Stimulated activated CD4-positive, alpha-beta T cell treated with anti-CD3 and anti-CD28 coated beads, Interleukin-2, amount 100 ng/mL, for 48 hours (primary cell): ENCODE measurements at places on chromosomes 3 and 15.

- no peak for DNase-seq
Measured at GRCh38 chr3:71910108-71910507, 125.2 kb upstream of the PROK2 start.

GRCh38 chr15:32668942-32669341 is 27.4 kb downstream of the SCG5 start:
- no peak for DNase-seq

DNA sequence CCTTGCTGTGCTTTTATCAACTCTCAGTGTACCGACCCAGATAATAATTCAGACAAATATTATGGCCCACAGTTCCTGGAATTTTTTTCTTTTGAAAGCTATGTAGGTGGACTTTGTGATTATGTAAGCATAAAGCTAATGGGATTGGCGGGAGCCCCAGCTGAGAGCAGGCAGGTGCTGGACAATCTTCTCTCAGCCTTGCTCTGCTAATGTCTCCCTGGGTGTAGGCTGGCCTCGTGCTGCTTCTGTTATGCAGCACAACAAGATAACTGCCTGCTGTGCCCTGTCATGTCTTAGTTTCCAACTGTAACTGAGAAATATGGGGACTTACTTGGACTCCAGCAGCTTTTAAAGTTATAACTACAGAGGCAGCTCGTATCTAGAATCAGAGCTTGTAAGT is 415.0 kb downstream of the PDCD6IP start:
- no peak for DNase-seq

- DNase-seq, result no peak
Measured at GRCh38 chr3:45498532-45498931, 96.0 kb upstream of the LIMD1 start.

DNA sequence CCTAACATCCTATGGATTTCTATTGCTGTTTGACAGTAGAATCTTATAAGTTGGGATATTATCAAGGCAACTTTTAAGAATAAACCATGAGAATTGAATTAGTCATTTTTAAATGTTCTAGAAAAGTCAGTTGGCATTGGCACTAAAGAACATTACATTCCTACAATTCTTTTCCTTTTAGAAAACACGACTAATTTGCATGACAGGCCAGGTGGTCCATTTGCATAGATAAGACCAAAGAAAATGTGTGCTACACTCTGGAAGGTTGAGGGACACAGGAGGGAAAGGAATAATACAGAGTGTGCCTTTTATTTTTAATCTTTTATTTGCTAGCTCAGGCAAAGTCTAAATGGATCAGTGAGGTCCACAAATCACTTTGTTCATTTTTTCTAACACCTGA is 962.3 kb downstream of the EPHA3 start:
- no peak for DNase-seq

DNA sequence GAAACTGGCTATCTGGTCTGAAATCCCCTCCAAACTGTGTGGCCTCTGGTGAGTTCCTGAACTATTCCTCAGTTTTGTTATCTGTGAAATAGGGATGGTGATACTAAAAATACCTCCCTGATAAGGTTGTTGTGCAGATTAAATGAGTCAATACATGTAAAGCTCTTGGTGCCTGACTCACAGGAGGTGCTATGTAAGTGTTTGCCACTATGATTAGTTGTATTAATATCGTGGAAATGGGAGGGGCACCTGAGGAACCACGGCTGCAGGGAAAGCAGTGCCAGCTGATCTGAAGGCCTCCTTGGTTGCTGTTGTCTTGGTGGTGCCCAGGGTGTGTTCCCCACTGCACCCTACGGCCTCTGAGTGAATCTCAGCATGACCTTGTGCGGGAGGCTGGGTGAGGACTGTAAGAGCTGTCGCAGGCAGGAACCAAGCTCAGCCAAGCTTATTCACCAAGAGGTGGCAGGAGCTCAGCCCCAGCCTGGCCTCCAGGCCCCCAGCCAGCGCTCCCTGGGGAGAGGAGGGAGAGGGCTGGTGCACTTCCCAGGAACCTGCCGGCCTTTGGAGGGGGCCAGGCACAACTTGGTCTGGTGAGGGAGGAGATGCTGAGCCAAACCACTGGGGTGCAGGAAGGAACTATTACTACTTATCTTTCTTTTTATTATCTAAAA is 44.8 kb upstream of the CCDC174 start:
- no peak for DNase-seq

- DNase-seq, result peak; percentile 23
Measured at GRCh38 chr15:78195735-78196201, 38.6 kb downstream of the ACSBG1 start.

DNA sequence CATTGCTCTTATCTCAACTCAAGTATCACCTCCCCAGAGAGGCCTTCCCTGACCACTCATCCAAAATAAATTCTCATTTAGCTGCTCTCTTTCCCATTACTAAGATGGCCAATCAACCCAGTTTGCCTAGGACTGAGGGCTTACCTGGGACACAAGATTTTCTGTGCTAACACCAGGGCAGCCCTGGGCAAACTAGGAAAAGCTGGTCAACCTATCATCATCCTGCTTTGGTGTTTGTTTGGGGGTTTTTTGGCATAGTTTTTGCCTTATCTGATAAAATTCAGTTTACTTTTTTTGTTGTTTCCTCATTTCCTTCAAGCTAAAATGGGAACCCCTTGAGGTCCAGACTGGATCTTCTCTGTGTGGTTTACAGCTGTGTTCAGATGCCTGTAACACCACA is 131.4 kb upstream of the NR2F2 start:
- DNase-seq, result no peak

DNA sequence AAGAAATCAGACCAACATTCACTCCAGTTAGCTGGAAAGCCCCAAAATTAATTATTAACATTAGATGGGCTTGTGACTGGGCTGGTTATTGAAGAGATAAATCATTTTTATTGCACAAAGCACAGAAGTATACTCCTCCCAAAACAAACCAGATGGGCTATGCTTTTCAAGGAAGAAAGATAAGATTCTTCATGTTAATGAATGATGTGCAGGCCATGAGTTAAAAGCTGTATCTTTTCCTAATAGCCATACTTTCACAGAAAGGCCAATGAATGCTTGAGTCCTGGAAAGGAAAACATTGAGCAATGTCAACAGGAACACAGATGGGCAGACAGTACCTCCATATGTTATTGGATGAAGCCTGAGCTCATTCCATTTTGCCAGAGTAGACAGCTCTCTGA is 55.4 kb downstream of the OCA2 start:
- DNase-seq, result no peak

DNA sequence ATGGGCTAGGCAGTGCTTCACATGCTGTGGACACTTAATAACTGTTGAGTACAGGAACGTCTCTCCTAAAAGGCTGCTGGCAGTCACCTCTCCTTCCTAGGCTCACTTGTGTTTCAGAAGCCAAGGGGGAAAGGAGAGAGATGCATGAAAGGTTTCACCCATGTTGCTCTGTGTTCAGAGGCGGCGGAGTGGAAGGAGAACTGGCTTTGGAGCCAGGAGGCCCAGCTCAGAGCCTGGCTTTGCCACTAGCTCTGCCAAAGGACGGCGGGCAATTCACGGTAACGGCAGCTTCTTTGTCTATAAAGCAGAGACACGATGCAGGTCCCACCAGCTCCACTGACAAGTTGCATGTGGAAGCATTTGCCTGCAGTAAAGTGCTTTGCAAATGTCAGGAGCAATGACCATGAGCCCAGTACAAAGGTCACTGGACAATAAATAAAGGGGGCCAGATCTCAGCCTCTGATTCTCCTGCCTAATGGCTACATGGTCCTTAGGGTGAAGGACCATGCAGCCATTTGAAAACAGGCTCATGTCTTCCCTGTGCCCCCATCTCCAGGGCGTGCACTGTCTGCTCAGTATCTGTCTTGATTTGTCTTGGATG is 171.7 kb upstream of the TLE3 start:
- DNase-seq, result no peak

DNA sequence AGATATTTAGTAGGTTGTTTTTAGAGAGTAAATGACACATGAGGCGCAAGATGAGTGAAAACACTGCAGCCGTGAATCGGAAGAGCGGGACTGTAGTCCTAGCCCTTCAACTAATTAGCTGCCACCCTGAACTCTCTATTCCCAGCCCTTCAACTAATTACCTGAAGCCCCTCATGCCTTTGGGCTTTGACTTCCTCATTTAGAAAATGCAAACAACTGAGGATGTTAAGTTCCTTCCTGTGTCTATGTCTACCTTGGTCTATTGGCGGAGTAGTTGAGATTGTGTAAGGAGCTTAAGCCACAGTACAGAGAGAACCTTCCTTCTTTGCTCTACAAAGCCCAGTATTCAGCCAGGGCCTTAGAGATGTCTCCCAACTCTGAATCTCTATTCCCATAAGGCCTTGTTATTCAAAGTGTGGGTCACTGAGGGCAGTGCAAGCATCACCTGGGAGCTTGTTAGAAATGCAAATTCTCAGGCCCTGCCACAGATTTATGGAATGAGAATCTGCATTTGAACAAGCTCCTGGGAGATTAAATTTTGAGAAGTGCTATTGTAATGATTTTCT is 71.8 kb upstream of the SCN5A start:
- DNase-seq, result no peak

GRCh38 chr3:130939753-130940152 is 45.9 kb downstream of the ATP2C1 start:
- no peak for DNase-seq

DNA sequence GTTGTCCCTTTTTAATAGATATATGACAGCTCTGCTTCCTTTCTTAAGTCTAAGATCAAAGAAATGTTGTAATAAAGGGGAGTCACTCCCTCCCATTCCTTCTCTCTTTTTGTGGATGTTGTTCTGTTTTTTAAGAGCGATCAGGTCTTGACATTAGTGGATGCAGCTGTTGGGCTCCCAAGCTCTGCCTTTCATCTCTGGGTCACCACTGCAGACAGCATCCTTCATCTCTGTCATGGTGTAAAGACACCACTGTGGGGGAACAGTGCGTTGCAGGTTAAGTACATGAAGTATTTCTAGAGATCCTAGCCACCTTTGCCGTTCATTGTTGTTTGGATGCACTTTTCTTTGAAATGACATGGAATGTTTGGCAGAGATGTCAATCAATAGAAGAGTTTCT is 17.7 kb downstream of the FNDC3B start:
- no peak for DNase-seq

DNA sequence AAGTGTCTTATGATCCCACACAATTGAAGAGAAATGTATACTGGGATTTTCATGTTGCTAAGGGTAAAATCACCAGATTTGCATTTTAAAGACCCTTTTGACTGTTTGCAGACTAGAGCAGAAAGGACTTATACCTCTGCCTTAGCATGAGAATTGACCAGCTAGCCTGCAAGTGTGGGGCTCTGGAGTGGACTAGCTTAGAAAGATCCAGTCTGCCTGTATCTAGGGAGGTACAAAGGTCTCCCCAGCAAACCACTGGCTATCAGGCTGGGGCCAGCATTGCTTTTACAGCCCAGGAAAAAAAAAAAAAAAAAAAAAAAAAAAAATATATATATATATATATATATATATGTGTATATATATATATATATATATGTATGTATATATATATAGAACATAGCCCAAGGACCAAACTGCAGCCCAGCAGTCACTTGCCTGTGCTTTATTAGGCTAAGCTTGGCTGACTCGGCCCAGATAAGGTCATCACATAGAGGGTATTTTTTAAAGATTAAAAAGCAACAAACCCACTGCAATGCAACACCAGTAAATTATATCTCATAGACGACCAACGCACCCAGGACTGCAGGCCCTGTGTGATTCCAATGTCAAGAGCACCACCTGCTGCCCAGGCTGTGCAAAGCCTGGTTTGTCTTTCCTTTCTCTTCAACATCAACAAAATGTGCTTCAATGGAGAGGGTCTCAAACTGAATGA is 63.7 kb downstream of the DCLK3 start:
- peak; percentile 22 for DNase-seq

DNA sequence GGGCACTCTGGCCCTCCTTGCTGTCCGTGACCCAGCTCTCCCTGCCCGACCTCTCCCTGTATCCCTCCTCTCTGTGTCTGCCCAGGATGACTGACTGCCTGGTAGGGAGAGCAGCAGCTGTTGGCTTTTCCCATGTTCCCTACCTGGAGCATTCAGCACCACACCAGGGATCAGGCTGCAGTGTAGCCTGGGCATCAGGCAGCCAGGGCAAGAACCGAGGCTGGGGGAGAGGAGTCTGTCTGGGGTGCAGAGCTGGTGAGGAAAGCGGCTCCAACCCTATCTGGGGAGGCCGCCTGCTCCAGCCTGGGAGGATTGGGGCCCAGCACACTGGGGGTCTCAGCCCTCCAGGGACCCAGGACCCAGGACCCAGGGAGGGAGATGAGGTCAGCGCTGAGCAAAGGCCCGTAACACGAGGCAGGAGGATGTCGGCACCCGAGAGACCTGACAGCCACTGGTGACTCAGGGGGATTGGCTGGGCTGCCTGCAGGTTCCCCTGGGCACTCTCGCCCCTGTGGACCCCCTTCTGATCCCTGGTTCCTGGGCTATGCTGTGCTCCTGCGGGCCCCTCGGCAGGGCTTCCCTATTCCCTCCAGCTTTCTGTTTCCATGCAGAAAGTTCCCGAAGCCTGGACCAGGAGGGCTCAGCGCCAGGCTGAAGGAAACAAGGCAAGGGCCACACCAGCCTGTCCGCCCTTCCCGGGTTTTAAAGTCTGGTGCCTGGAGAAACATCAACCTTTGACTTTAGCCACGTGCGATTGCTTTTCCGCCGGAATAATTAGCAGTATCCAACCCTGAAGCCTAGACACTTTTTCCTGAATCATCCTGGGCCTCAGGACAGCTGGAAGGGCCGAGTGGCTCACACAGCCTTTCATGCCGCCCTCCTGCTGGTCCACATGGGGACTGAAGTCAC is 128.2 kb upstream of the MEF2A start:
- DNase-seq, result no peak

DNA sequence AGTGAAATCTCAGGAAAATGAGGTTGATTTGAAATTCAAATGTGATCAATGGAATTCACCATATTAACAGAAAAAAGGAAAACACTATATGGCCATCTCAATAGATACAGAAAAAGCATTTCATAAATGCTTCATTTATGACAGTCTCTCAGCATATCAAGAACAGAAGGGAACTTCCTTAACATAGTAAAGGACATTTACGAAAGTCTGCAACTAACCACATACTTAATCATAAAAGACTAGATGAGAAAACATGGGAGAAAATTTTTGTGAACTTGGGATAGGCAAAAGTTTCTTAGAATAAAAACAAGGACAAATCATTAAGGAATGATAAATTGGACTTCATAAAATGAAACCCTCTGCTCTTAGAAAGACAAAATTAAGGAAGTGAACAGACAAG is 24.7 kb upstream of the TIPARP start:
- no peak for DNase-seq
